ENCODE measurements at places on chromosomes 2 and 18.

GRCh38 chr18:45386041-45386655, 229.1 kb upstream of the SLC14A2 start:
- peak; percentile 36 for DNase-seq

DNA sequence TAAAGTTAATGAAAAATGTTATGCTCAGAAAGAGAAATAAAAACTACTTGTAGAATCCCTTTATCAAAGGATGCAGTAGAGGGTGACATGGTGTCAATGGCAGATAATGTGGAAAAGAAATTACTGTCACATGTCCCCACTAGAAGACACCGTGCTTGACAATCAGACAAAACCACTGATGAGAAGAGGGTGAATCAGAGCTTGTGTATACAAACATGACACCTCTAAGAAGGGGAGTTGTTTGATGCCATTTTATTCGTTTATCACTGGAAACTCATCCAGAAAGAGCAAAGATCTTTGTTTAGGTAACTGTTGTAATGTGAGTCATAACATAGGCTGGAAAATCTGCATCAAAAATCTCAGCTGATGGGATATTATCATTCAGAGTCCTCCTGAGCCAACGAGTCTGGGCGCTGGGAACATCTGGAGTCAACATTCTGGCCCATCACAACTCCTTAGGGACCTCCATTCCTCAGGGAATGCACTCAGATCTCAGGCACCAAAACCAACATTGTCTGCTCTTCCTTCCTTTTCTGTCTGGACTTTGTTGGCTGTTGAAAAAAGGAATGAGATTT, 49.5 kb upstream of the RAB12 start:
- peak; percentile 18 for DNase-seq

DNA sequence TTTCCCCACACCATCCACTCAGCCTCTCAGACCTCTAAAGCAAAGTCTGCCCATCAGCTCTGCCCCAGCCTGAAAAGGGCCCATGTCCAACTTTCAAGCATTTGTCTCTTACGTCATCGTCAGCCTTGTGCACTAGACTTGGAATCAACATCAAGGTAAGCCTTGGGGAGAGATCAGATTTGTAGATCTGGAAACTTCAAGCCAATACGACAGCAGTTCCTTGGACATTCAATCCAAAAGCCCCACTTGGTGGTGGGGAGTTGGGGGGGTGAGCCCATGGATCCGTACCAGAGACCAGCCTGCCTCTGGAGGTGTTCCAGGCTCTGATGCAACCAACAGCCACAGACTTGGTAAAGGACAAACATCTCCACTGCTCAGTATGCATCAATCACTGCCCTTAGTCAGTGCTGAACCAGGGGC, 206.8 kb upstream of the MEIS1 start:
- no peak for DNase-seq

GRCh38 chr2:120012363-120012762, 514 bp upstream of the EPB41L5 start:
- DNase-seq: no peak

GRCh38 chr2:161115605-161116380, 44.4 kb upstream of the TANK start:
- DNase-seq: peak; percentile 13

DNA sequence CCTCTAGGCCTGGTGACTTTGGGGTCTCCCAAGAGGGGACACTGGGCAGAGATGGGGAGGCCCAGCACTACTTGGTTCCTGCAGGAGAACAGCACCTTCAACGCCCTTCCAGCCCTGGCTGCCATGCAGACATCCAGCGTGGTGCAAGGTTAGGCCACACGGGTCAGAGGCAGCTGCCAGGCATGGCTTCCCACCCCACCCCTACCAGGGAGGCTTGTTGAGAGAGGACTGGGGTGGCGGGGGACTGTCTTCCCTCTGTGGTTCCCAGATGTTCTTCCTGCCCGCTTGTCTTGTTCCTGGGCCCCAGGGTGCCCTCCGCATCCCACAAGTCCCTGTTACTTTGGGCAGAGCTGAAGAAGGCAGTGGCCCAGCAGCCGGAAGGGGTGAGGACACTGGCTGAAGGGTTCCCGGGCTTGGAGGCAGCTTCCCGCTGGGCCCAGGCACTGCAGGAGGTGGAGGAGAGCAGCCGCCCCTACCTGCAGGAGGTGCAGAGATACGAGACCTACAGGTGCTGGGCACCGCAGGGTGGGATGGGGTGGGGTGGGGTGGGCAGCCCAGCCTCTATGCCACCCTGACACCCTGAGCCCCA, 4.5 kb downstream of the PROM2 start:
- no peak for DNase-seq

- DNase-seq: no peak
Observed at GRCh38 chr2:218217360-218218267, 625 bp downstream of the ARPC2 start.

DNA sequence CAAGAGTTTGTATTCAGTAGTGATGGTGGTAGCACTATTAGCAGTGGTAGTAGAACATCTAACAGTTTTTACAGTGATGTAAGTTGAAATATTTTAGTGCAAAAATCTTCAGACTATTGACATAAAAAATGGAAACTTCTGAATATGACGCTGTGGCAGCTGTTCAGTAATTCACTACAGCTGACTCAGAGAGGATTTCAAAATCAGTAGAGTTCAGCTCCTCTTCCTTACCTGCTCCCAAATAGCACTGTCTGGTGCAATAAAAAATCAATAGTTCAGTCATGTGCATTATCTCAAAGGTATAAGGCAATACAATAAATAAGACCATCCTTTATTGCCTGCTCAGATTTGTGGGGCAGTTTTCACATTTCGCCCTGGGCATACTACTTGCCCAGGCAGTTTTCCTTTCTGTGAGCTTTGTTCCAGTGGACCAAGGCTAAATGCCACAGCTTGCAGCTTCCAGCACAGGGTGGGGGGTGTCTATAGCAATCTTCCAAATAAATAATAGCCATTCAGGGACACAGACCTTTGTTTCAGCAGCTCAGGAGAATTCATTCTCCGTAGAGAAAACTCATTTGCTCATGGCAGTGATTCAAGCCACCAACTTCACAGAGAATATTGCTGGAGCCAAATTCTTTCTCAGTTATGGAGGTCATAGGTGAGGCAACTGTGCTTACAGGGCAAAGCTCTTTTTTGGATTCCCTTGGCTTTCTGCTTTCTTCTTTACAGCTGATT, 33.9 kb upstream of the GORASP2 start:
- peak; percentile 51 for DNase-seq

- DNase-seq: no peak
Observed at GRCh38 chr2:74067221-74067747, 80.4 kb downstream of the BOLA3 start.

GRCh38 chr18:34122724-34123334, 101.9 kb downstream of the NOL4 start:
- DNase-seq: peak; percentile 68

- peak; percentile 53 for DNase-seq
Observed at GRCh38 chr2:102040229-102040628, 48.5 kb downstream of the IL1R2 start.

- peak; percentile 76 for DNase-seq
Observed at GRCh38 chr2:95389245-95390119, 13.0 kb upstream of the FAHD2A start.

- no peak for DNase-seq
Observed at GRCh38 chr2:29207352-29208148, 92.3 kb downstream of the CLIP4 start.

GRCh38 chr2:120403261-120403660, 57.3 kb downstream of the INHBB start:
- DNase-seq: no peak

DNA sequence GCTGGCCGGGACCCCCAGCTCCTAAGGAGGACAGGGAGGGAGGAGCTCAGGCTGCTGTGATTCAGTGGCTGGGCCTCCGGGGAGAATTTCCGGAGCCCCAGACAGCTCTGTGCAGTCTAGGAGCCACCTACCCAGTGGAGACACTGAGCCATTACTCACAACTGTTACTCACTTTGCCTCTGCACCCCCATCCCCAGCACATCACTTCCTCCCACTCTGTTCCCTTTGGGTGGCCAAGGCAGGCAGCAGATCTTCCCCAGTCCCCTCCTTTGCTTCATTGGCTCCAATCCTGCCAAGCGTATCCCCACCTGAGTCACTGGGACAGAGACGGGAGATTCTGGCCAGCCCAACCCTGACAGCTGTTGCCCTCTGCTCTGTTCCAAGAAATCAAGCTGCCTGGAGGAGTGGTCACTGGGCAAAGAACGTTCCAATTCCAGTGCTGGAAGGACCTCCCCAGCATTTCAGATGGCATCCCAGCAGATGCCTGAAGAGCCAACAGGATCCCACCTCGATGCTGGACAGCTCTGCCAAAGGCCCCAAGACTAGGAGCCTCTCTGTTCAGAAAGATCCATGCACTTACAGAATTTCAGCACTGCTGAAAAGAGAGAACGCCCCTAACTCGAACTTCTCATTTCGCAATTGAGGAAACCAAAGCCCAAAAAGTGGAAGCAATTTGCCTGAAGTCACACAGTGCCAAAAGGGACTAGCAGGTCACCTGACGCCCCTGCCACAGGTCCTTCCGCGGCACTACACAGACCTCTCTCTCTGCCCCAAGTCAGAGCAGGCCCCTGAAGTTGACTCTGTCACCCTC, 68.3 kb downstream of the TNS1 start:
- DNase-seq: peak; percentile 75

GRCh38 chr2:196804381-196804780, 4.8 kb downstream of the C2orf66 start:
- no peak for DNase-seq

Measured in choroid plexus epithelial cell (primary cell).